ENCODE measurements at places on chromosomes 5 and 9. TPM values are rescaled to one million over a fixed set of nuclear protein-coding genes. Genes with fewer than 3 reads are reported as not detected.

- H3K4me1 ChIP-seq, result no peaks in the 10 kb centered on the region
- H3K27me3 ChIP-seq, result no peaks in the 10 kb centered on the region
- H3K36me3 ChIP-seq, result peaks cover 39% of the 10 kb centered on the region
Observed at GRCh38 chr5:132608107-132608506, 49.9 kb upstream of the IL13 start.

DNA sequence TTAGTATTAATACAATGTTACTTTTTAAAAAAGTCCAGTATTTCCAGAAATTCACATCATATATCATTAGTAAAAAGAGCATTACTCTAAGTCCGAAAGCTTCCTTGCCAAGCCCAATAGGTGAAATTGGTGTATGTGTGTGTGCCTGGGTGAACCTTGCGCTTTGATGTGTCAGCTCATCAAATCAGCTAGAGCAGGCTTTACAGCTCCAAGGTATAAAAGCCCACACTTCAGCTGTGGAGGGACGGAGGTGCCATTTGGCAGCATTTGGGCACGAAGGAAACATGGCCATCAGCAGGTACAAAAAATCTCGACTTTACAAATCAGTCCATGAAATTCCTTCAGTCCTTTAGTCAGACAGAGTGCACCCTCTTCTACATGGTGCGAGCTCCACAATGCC lies 76.5 kb upstream of the IL7R start:
- no peak overlapping the region for H3K27ac ChIP-seq
- H3K4me3 ChIP-seq, result no peak overlapping the region
- H3K27me3 ChIP-seq, result no peaks in the 10 kb centered on the region
- no peaks in the 10 kb centered on the region for H3K4me1 ChIP-seq
- no peaks in the 10 kb centered on the region for H3K36me3 ChIP-seq

DNA sequence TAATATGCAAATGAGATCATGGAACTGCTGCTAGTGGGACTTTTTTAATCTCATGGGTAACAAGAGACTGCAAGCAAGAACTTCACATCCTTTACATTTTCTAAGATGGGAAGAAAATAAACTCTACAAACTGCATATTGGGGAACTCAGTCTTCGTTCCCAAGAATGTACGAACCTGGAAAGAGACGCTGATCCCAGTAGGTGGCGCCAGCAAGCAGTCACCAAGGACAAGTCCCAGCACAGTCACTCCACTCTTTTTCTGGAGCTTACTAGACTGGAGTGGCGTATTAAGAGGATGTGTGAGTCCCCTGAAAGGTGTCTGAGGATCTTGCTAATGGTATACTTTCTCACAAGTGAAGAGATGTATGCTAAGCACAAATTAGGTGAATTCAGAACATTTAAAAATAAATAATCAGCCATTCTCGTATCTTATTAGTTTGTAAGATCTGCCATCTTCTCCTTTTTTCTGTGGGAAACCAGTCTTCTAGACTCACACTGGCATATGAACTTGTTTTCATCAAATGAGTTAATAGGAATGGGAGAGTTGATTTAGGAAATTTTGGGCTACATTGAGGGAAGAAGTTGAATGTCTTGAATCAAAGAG lies 16.0 kb upstream of the PUM3 start:
- no peak overlapping the region for H3K27ac ChIP-seq
- no peak overlapping the region for H3K4me3 ChIP-seq

DNA sequence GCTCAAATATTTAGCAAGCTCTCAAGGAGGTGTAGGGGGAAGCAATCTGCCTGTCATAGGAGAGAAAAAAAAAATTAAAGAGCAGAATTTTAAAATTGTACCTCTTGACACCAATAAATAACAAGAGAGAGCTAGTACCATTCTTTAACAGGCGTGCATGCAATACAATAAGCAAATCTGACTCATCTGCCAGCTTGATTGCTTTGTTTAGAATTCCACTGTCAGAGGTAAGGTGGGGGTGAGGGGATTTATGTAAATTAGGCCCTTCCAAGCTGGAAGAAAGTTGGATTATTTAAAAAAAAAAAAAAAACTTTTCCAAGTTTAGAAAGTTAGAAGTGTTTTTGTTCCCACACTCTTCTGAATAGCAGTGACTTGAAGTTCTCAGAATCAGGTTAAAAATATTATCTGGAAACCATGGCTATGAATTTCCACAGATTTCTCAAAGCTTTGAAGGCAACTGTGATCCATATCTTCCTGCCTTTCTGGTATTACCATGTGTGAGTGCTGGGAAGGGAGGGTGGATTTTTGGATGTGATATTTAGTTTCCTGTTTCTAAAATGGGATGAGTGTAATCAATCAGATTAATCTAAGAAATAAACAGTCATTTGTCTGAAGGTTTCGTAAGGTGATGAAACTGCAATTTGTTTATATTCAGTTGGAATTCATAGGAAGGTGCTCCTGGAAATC lies 477.5 kb downstream of the TLE4 start:
- DNase-seq, result no peak
- no peaks in the 10 kb centered on the region for H3K4me1 ChIP-seq
- H3K27me3 ChIP-seq, result no peaks in the 10 kb centered on the region

GRCh38 chr9:7979611-7980010 lies 180.0 kb upstream of the DMAC1 start:
- H3K27ac ChIP-seq, result no peak overlapping the region
- H3K4me1 ChIP-seq, result no peaks in the 10 kb centered on the region
- H3K36me3 ChIP-seq, result no peaks in the 10 kb centered on the region
- DNase-seq, result no peak
- no peak overlapping the region for H3K4me3 ChIP-seq
- no peaks in the 10 kb centered on the region for H3K27me3 ChIP-seq

GRCh38 chr5:171367424-171368370 lies 20.0 kb upstream of the NPM1 start:
- no peaks in the 10 kb centered on the region for H3K36me3 ChIP-seq
- no peak for DNase-seq
- H3K27me3 ChIP-seq, result no peaks in the 10 kb centered on the region
- H3K4me3 ChIP-seq, result no peak overlapping the region
- no peak overlapping the region for H3K27ac ChIP-seq

- DNase-seq, result no peak
- H3K36me3 ChIP-seq, result no peaks in the 10 kb centered on the region
- no peaks in the 10 kb centered on the region for H3K4me1 ChIP-seq
Observed at GRCh38 chr5:71880536-71880935, 161.5 kb downstream of the CARTPT start.

GRCh38 chr5:178994580-178995340 lies at the start of gene GRM6:
Gene GRM6 (minus strand): TSS chr5:178995320. CDS start chr5:178994944, 376 bp downstream.
- no peaks in the 10 kb centered on the region for H3K36me3 ChIP-seq
- no peak for DNase-seq
- H3K4me1 ChIP-seq, result no peaks in the 10 kb centered on the region
- no peak within 1 kb of the TSS for H3K27ac ChIP-seq
- H3K4me3 ChIP-seq, result no peak within 1 kb of the TSS

GRCh38 chr5:172104021-172104420 lies 84.0 kb downstream of the STK10 start:
- H3K4me1 ChIP-seq, result peaks cover 10% of the 10 kb centered on the region
- no peaks in the 10 kb centered on the region for H3K36me3 ChIP-seq
- DNase-seq, result no peak
- no peaks in the 10 kb centered on the region for H3K27me3 ChIP-seq

- H3K27me3 ChIP-seq, result no peaks in the 10 kb centered on the region
- no peak for DNase-seq
Observed at GRCh38 chr5:138685193-138685745, 68.0 kb upstream of the CTNNA1 start.

DNA sequence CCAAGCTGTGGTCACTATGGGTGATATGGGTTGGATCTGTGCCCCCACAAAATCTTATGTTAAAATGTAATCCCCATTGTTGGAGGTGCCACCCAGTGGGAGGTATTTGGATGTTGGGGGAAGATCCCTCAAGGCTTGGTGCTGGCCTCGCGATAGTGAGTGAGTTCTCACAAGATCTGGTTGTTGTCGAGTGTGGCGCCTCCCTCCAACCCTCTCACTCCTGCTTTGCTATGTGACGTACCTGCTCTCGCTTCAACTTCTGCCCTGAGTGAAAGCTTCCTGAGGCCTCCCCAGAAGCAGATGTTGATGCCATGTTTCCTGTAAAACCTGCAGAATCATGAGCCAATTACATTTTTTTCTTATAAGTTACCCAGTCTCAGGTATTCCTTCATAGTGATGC lies 35.5 kb downstream of the UGT3A2 start:
- no peaks in the 10 kb centered on the region for H3K36me3 ChIP-seq
- H3K4me3 ChIP-seq, result no peak overlapping the region
- H3K4me1 ChIP-seq, result no peaks in the 10 kb centered on the region
- H3K27ac ChIP-seq, result no peak overlapping the region
- DNase-seq, result no peak

- H3K27ac ChIP-seq, result no peak overlapping the region
- H3K4me3 ChIP-seq, result no peak overlapping the region
- no peaks in the 10 kb centered on the region for H3K4me1 ChIP-seq
- no peaks in the 10 kb centered on the region for H3K36me3 ChIP-seq
- no peak for DNase-seq
Observed at GRCh38 chr9:73213300-73213699, 61.6 kb downstream of the ANXA1 start.

The SMIM33 gene
- total RNA-seq, result not detected

DNA sequence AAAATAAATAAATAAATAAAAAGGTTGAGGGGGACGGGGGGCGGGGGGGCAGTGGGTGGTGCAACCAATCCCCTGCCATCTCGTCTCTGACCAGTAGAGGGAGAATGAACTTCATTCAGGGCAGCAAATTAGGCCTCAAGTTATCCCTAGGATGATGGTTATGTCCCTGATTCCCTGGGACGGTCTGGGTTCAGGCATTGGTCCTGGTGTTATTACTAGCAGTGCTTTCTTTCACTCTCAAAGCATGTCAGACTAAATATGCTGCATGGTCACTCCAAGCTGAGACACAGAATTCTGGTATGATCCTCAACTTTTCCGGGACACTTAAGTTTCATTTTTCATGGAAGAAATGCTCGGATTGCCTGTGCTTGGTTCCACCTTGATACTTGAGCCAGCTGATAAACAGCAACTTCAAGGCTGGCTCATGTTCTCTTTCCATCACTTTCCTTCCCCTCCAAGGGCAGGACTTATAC lies 59.4 kb downstream of the DAP start:
- H3K27me3 ChIP-seq, result no peaks in the 10 kb centered on the region
- H3K27ac ChIP-seq, result no peak overlapping the region
- H3K4me3 ChIP-seq, result no peak overlapping the region
- H3K36me3 ChIP-seq, result no peaks in the 10 kb centered on the region

DNA sequence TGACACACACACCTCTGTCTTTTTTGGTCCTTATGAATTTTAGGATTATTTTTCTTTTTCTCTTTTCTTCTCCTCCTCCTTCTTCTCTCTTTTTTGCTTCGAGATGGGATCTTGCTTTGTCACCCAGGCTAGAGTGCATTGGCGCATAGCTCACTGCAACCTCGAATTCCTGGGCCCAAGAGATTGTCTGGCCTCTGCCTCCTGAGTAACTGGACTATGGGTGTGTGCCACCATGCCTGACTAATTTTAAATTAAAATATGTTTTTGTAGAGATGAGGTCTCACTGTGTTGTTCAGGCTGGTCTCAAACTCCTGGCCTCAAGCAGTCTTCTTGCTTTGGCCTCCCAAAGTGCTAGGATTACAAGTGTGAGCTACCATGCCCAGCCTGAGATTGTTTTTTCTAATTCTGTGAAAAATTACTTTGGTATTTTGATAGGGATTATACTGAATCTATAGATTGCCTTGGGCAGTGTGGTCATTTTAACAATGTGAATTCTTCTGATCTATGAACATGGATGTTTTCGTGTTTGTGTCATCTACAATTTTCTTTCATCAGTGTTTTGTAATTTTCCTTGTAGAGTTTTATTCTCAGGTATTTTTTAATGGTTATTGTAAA lies 7.7 kb downstream of the AHRR start:
- H3K27me3 ChIP-seq, result no peaks in the 10 kb centered on the region
- no peak overlapping the region for H3K4me3 ChIP-seq
- no peaks in the 10 kb centered on the region for H3K36me3 ChIP-seq
- H3K4me1 ChIP-seq, result no peaks in the 10 kb centered on the region

DNA sequence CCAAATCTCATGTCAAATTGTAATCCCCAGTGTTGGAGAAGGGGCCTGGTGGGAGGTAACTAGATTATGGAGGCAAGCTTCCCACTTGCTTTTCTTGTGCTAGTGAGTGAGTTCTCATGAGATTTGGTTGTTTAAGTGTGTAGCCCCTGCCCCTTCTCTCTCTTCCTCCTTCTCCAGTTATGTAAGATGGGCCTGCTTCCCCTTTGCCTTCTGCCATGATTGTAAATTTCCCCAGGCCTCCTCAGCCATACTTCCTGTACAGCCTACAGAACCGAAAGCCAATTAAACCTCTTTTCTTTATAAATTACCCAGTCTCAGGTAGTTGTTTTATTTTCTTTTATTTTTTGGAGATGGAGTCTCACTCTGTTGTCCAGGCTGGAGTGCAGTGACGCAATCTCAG lies 18.2 kb upstream of the TXNDC8 start:
- H3K4me1 ChIP-seq, result no peaks in the 10 kb centered on the region
- no peaks in the 10 kb centered on the region for H3K27me3 ChIP-seq
- DNase-seq, result no peak
- no peaks in the 10 kb centered on the region for H3K36me3 ChIP-seq
- no peak overlapping the region for H3K27ac ChIP-seq
- H3K4me3 ChIP-seq, result no peak overlapping the region

DNA sequence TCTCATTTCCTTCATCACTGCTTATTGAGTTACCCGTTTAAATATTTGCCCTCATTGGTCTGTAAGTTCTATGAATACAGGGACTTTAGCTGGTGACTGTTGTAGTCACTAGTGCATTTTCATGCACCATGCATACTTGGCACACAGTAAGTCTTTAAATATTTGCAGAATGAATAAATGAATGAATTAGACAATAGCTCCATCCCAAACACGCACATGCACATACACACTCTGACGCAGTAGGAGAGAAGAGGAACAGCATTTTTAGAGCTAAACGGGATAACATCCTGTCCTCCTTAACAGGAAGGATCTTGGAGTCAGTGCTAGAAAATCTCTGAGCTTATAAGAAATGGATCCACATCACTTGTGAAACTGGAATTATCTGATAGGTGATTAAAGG lies 447.7 kb downstream of the KIF4B start:
- H3K27me3 ChIP-seq, result no peaks in the 10 kb centered on the region
- H3K4me1 ChIP-seq, result no peaks in the 10 kb centered on the region
- no peaks in the 10 kb centered on the region for H3K36me3 ChIP-seq

- H3K4me1 ChIP-seq, result no peaks in the 10 kb centered on the region
- DNase-seq, result no peak
- no peak within 1 kb of the TSS for H3K4me3 ChIP-seq
- no peak within 1 kb of the TSS for H3K27ac ChIP-seq
- no peaks in the 10 kb centered on the region for H3K36me3 ChIP-seq
Observed at GRCh38 chr9:136303825-136304416, at the start of gene CCDC187. Gene CCDC187 (minus strand): TSS chr9:136304094. CDS start chr9:136303830, 264 bp downstream.

The RPL7A gene
- total RNA-seq, result 1,104 TPM

Measured in Panc1 (cell line).